Stimulated activated CD4-positive, alpha-beta T cell treated with anti-CD3 and anti-CD28 coated beads, Interleukin-1b, Interleukin-23, amount 100 ng/mL, for 1 hour (primary cell): ENCODE measurements at places on chromosomes 6 and 20.

DNA sequence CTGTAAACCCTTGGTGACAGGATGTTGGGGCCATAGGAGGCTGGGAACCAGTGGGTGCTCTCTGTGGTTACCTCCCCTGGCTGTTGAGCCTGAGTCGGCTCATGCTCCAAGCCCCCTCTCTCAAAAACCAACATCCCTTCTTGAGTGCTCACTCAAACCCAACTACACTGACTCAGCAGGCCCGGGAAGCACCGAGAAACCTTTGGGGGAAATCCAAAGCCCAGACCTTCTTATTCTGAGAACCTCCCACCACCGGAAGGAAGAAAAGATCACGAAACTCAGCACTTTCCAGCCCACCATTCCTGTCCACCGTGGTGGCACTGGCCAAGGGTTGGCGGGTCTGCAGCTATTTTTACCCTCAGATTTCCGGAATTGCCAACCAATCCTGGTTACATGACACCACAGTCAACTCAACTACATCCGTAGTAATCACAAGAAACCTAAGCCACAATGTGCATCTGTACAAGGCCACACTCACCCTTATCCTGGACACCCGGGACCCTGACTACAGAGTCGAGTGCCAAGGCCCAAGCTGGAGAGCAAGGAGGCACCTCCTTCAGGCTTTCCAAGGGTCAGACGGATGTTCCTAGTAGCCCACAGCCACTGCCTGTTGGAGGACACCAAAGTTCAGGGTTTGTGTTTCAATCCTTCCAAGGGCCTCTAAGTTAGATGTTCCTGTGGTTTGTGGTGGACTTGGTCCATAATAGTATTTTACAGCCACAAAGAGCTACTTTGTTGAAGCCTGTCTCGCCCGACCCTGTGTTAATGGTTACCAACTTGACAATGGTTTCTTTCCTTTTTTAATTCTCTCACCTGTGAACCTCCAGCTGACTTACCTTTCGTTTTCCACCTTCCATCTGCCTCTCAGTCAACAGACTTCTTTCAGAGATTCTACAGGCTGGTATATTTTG is 317.0 kb downstream of the CDC5L start:
- no peak for DNase-seq

DNA sequence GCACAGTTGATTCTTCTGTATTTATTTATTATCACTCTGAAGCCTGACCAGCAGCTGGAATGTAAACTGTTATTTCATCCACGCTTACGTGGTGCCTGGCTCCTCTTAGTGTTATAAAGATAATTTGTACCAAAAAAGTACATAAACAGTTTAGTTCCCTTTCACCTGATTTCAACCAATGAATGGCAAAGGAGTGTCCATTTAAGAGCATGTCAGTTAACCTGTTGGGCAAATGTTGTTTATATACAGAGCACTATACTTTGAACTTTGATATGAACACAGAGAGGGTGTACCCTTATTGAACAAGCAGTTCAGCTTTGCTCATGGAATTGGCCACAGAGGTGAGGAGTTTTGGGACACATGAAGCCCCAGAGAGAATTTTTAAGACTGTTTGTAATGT is 7.2 kb upstream of the CTCFL start:
- DNase-seq = no peak

DNA sequence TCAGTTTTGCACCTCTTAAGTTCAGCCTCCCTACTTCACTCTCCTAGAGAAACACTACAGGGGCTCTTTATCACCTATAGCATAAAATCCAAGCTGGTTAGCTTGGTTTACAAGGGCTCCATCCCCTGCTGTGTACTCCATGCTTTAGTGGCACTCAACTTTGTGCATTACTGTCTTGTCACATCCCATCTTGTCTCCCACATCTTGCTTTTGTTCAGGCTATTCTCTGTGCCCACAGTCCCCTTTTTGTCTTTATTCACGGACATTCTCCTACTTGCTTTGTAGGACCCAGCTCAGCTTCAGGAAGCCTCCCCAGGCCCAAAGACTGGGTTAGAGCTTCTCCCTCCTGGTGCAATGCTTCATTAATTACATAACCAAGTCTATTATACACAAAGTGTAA is 107.9 kb upstream of the SPACA1 start:
- DNase-seq = no peak

DNA sequence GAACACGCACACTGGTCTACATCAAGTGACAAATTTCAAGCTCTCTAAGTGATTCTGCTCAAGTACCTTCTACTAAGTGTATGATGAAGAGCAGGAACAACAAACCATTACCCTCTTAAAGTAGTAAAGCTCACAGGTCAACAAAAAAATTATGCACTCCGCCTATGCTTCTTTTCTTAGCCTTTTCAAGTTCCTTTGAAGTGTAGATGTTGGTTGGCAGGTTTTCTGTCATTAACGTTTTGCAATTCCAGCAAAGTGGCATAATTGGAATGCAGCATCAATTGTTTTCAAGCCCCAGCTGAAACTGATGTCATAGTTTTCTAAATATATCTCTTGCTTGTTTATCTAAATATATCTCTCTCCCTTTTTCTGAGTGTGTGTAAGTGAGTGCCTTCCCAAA is 396.9 kb upstream of the EYS start:
- DNase-seq = no peak

GRCh38 chr20:44644667-44645131 is 6.8 kb downstream of the ADA start:
- DNase-seq = no peak

GRCh38 chr6:42404484-42404883 is 47.2 kb downstream of the TRERF1 start:
- no peak for DNase-seq

DNA sequence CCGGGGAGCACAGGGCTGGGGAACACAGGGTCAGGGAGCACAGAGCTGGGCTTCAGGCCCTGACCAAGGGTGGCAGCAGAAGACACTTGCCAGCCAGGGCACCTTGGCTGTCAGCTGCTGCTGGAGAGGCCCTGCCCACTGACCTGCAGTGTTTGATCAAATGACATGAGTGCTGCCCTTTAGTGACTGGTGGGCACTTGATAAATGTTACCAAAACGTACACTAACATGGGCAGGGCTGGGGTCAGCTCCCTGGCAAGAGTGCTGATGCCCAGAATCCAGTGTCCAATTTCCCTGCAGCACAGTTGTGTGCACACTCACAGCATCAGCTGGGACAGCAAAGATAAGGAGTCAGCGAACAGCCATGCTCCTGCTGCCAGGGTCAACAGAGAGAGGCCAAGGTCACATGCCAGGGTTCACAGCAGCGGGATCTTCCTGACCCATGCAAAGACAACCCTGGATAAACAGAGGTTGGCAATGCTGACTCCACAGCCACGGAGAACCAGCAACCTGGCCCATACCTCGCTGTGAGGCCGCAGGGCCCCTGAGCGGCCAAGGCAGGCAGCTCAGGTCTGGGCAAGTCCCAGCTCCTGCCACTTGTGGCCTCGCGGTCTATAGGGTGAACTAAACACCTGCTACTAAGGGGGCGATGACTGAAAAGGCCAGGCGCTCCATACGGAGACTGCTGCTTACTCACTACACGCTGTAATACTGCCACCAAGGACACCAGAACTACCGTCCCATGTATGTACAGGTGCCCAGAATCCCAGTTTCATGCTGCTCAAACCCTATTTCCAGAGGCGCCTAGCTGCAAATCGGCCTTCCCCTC is 46.3 kb downstream of the NINL start:
- no peak for DNase-seq

DNA sequence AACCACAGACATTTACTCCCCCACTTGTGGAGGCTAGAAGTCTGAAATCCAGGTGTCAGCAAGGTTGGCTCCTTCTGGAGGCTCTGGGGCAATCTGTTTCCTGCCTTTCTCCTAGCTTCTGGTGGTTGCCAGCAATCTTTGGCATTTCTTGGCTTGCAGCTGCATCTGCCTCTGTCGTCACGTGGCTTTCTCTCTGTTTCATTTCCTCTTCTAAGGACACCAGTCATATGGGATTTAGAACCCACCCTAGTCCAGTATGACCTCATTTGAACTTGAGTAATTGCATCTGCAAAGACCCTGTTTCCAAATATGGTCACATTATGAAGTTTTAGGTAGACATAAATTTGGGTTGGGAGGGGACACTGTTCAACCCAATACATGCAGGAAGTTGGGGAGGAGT is 56.2 kb upstream of the EPB41L1 start:
- no peak for DNase-seq
